ENCODE measurements at places on chromosomes 13 and 19.

DNA sequence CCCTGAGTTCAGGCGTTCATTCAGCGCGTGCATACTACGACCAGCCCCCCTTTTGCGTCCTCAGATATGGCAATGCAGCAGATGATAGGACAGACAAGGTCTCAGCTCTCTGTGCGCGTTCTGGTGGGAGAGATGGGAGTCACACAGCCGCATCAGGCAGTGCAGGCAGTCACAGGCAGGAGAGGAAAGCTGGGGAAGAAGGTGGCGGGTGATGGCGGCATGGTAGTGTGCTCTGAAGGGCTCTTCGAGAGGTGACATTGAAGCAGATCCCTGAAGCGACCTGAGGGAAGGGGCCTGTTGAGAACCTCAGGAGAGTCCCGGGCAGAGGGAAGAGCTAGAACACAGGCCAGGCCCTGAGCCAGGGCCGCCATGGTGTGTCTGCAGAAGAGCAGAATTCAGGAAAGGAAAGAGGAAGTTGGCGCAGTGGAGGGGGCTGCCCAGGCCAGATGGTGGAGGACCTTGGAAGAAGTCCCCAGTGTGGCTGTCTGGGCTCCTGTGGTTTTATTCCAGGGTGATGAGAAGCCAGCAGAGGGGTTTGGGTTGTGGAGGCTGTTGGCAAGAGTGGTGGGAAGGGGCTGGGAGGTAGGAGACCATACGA lies 3.5 kb downstream of the USF2 start:
- no peak for DNase-seq

GRCh38 chr19:5961969-5962945 lies 15.7 kb downstream of the RANBP3 start:
- peak; percentile 51 for DNase-seq

DNA sequence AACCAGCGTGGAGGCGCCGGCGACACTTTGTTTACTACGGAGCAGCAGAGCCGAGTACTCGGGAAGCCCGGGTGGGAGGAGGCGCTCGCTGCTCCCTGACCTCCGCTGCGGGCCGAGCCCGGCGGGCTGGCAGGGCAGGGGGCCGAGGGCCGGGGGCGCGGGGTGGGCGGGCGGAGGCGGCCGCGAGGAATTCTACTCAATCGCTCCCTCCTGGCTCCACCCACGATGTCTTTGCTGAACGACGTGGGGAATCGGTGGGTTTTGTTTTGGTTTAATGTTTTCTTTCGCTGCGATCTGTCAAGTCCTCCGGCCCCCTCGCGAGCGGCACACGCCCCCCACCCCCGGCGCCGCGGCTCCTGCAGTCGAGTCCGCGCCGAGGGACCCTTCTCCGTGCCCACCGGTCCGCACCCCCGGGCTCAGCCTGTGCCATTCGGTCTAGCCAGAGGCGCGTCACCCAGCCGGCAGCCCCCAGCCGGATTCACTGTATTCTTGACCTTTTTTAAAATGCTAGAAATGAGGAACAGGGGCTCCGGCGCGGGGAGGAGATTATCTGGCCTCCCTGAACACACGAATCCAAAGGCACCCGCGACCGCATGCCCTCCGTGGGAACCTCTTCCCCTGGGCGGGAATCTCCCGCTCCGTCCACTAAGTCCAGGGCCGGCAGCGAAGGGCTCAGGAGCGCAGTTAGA lies 636 bp upstream of the FOXO1 start:
- no peak for DNase-seq

- DNase-seq: no peak
Measured at GRCh38 chr13:94073007-94073744, 406.3 kb downstream of the DCT start.

- DNase-seq: no peak
Measured at GRCh38 chr19:18432275-18433014, 5.5 kb downstream of the ISYNA1 start.

GRCh38 chr13:28220166-28220565 lies 81.8 kb downstream of the PAN3 start:
- DNase-seq: no peak

GRCh38 chr13:54742984-54743383 lies 1714.4 kb downstream of the OLFM4 start:
- DNase-seq: no peak

DNA sequence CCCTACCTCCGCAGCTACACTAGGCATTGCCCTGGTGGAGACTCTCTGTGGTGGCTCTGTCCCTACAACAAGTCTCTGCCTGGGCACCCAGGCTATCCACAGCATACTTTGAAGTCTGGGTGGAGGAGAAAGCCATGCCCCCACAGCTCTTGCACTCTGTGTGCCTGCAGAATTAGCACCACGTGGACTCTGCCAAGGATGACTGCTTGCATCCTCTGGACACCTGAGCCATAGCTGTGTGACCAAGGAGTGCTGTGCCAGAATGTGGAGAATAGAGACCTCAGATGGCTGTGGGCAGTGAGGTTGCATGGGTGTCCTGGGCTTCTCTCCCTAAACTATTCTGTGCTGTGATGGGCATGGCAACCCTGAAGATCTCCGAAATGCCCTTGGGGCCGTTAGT lies 21.2 kb upstream of the MCF2L start:
- DNase-seq: no peak

DNA sequence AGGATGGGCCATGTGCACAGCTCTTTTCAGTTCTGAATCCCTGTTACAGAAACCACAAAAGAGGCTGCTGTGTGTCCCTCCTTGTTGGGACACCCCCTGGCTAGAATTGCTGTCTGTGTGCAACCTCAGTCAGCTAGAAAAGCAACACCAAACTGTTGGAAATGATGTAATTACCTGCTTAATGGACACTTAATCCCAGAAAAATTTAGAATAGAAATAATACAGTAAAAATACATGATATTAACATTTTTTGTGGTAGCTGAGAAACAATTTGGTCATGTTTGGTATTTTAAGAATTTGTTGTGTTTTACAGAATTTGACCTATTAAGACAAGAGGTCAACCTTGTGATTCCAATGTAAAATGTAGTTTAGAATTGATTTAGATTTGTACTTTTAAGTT lies 46.8 kb downstream of the FAM124A start:
- DNase-seq: no peak

- no peak for DNase-seq
Measured at GRCh38 chr13:44068737-44069136, 189.0 kb downstream of the LACC1 start.

- no peak for DNase-seq
Measured at GRCh38 chr13:76329866-76330580, 556.2 kb downstream of the KCTD12 start.

DNA sequence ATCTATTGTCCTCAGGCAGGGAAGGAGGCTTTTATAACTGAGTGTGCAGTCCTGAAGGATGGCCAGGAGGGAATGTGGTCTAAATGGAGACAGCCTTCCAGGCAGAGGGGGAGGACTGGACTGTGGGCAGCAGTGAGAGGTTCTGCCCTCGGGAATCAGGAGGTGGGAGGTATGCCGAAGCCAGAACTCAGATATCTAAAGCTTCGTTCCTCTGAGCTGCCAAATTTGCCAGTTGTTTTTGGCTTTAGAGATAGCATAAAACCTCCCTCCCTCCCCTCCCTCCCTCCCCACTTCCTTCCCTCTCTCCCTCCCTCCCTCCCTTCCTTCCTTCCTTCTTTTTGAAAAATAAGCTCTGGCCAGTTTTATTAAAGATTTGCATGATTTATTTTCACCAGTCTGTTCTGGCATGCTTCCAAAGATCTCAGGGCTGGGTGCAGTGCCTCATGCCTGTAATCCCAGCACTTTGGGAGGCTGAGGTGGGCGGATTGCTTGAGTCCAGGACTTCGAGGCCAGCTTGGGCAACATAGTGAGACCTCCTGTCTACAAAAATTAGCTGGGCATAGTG lies 2.4 kb downstream of the MEDAG start:
- no peak for DNase-seq

DNA sequence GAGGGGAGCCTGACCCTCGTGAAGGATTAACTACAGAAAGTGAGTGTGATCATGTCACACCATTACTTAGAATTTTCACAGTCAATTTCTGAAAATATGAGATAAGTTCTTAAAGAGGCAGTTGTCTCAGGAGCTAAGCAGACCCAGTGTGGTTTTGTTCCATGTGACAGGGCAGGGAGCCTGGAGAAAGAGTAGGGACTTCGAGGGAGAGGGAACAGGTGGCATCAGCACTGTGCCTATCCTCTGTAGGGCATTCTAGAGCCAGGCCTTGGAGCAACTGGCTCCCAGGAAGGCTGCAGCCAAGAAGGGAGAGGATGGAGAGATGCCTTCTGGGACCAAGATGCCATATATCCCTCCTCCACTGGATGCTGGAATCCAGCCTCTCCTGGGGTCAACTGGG lies 183.0 kb downstream of the TSHZ3 start:
- no peak for DNase-seq

- DNase-seq: no peak
Measured at GRCh38 chr13:112442483-112443090, 66.4 kb downstream of the SPACA7 start.

GRCh38 chr13:47415048-47415447 lies 518.2 kb upstream of the HTR2A start:
- no peak for DNase-seq

- DNase-seq: no peak
Measured at GRCh38 chr13:109906976-109907375, 120.6 kb upstream of the IRS2 start.

GRCh38 chr13:23621316-23621645 lies 51.1 kb downstream of the TNFRSF19 start:
- DNase-seq: no peak

DNA sequence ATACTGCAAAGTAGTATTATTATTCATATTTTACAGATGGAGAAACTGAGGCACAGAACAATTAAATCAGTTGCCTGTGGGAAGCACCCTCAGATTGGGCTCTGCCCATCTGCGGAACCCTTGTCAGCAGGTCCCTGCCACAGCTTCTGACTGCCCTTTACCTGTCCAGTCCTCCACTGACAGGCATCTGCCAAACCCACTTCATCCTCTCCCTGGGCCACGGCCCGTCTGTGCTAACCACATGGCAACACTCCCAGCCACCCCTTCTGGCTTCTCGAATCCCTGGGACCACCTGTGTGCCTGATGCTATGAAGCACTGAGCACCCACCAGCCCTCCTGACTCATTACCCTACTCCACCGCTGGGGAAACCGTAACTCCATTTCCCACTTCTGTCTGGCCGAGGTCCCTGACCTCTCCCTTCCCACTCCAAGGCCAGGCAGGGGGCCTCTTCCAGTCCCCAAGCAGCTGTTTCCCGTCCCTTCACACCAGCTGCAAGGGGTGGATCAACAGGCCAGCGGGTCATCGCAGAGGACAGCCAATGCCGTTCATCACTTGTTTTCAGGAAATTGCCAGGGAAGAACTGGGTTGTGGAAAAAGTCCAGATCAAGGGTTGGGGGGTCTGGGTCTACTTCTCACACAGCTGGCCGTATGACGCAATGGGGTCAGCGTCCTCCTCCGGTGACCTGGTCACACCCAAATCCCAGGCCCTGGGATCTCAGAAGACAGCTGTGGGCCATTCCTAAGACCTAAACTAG lies 2.5 kb downstream of the KANK3 start:
- no peak for DNase-seq

- DNase-seq: no peak
Measured at GRCh38 chr19:50706387-50706786, 13.2 kb downstream of the SHANK1 start.

DNA sequence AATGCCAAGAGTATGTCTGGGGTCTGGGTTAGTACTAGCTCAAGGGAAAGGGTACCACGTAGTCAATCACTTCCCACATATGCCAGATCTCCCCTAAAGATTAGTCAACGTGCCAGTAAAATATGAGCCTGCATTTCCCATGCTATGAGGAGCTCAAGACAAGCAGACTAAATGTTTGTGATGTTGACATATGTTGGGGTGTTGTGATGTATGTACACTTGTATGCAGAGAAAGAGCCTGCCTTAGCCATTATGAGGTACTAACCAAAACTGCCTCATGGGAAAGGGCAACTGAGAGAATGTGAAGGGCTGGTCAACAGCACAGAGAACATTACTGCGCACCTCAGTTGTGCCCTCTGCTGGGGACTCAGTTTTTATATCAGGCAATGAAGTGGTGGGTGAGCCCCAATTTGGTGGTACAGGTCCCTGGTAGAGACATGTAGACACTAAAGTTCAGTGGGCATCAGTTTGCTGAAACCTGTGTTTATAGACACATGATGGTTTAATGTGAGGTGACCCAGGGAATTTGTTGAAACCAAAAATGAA lies 287.0 kb downstream of the DCT start:
- DNase-seq: no peak

Data from stimulated activated CD4-positive, alpha-beta T cell treated with anti-CD3 and anti-CD28 coated beads, TNF-alpha, amount 100 ng/mL, for 1 hour (primary cell).